ENCODE measurements at places on chromosomes 3 and 15.

GRCh38 chr15:34304613-34305012, 33.0 kb downstream of the SLC12A6 start:
- no peak for DNase-seq

DNA sequence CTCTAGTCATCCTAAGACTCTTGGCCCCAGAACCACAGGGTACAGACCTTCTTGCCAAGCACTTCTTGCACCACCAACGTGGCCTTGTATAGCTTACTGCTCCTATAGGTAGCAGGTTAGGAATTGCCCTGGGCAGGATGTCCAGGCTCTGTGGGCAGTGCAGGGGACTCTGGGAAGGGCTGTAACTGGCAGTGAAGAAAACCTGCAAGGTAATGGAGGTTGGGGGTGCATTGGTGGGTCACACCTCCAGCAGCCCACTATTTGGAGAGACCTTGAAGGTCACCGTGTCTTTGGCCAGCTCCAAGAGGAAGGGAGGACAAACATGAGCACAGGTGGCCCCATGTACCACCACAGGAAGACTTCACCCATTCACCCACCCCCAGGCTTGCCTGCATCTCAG, 21.3 kb upstream of the XYLB start:
- no peak for DNase-seq

DNA sequence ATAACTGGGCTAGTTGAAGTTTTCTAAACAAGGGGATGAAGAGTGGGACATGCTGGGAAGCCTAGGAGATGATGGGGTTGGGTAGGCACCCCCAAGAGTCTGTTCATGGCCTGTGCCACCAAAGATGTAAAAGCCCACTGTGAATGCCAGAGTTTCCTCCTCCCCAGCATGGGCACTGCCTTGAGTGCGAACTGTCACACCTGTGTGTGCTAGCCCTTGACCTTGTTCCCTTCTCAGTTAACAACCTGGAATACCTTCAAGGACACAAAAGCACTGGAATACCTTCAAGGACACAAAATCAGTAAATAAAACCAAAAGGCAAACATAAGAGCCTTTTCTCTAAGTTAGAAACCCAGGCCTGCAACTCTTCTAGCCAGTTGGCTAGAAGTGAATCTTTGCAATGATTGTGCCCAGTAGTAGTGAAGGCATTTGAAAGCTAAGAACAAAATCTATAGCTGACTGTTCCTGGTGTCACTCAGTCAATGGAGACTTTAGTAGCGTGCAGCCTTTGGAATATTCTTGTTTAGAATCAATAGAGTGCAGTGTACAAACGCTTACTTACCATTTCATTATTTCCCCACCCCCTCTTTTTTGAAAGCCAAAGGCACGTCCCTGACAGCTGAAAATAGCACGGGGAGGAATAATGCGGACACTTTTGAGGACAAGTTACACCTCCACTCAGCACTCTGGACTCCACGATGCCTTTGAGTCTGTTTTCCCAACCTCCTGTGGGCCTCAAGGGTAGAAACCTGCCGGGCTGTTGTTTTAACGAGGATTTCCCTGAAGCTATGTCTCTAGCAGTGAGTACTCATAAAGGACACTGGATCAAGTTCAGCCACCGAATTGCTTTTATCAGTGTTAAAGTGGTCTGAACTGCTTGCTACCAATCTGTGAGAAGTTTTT, 24.2 kb downstream of the PSMD6 start:
- no peak for DNase-seq

DNA sequence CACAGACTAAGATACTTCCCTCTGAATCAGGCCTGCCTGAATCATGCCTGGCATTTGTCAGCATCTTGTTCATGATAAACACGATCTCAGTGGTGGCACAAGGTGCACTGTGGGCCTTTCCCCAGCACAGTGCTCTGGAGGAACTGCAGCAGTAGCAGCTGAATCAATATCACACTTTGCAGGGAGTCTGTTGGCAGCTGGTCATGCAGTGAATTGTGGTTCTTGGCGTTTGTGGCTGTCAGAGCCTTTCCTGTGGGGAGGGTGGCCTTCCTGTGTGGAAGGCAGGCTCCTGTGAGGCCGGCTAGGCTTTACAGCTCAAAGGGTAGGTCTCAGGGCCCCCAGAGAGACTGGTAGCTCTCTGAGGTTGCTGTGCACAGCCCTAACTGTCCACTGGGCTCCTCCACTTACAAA, 54.4 kb upstream of the TLE3 start:
- no peak for DNase-seq

DNA sequence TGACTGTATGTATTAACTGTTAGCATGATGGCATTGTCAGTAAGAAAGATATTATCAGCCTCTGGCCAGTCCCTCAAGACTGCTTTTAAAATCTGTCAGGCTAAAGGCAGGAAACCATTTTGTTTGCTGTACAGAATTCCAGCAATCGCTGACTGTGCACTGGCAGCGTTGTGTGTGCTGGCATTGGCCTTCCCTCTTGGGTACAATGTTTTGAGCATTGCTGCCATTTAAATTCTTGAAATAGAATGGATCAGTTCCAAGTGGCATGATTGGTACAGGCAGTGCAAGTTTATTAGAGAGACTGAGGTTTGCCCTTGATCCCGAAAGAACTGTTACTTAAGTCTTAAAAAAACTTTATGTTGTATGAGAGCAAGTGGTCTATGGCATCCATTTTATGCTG, 788.7 kb downstream of the OTOL1 start:
- no peak for DNase-seq

DNA sequence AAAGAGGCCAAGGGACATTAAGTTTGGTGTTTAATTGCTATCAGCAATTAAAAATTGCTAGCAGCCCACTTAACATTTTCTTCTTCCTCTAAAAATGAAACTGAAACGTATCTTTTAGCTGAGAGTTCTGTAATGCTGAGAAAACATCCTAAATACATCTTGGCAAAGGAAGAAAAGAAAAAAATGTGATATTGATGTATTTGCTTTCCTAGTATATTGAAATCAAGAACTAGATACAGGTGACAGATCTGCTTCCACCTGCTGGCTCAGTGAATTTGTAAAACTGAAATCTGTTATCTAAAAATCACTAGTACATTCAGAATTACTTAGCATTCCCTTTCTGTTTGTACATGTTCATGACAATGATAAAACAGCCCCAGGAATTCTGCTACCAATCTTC, 283.2 kb downstream of the ZBTB20 start:
- no peak for DNase-seq

GRCh38 chr15:62190274-62190673, 25.2 kb upstream of the C2CD4B start:
- DNase-seq = no peak

- peak; percentile 32 for DNase-seq
Measured at GRCh38 chr3:188507244-188507720, 353.3 kb downstream of the LPP start.

DNA sequence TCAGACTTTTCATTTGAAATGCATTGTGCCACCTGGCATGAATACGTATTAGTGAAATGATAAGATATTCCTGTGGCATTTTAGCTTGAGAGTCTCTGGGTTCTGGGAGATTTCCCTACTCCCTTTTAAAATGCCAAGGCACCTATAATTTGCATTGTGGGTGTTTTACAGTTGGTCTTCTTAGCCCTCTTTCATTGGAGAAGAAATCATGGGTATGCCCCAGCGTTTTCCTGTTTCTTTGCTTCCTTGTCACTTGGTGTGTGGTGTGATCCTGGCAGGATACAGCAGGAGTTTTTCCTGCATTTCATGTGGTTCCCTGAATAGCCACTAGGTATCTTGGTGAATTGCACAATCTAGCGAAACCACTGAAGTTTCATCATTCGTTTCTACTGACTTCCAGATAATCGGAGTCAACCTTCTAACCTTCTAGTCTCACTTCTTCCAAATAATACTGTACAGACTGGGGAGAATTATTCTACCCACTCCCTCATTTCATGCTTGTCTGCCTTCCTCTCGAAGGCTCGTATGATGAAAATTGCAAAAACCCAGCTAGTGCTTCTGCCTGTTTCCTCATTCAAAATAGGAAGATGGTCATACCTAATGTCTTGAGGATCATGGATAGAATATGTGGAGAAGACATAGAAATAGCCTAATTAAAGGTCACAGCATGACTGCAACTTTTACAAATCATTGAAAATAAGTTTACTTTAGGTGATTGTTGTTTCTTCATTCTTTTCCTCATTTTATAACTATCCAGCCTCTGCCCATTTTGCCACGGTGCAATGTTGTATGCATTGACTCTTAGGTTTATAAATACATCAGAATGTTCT, 2.6 kb downstream of the BHLHE40 start:
- DNase-seq = no peak

GRCh38 chr3:120364821-120365220, 15.7 kb upstream of the LRRC58 start:
- no peak for DNase-seq

GRCh38 chr15:51658664-51659063, 22.6 kb upstream of the SCG3 start:
- DNase-seq = no peak

GRCh38 chr3:38773528-38773927, 42.5 kb downstream of the SCN10A start:
- no peak for DNase-seq

DNA sequence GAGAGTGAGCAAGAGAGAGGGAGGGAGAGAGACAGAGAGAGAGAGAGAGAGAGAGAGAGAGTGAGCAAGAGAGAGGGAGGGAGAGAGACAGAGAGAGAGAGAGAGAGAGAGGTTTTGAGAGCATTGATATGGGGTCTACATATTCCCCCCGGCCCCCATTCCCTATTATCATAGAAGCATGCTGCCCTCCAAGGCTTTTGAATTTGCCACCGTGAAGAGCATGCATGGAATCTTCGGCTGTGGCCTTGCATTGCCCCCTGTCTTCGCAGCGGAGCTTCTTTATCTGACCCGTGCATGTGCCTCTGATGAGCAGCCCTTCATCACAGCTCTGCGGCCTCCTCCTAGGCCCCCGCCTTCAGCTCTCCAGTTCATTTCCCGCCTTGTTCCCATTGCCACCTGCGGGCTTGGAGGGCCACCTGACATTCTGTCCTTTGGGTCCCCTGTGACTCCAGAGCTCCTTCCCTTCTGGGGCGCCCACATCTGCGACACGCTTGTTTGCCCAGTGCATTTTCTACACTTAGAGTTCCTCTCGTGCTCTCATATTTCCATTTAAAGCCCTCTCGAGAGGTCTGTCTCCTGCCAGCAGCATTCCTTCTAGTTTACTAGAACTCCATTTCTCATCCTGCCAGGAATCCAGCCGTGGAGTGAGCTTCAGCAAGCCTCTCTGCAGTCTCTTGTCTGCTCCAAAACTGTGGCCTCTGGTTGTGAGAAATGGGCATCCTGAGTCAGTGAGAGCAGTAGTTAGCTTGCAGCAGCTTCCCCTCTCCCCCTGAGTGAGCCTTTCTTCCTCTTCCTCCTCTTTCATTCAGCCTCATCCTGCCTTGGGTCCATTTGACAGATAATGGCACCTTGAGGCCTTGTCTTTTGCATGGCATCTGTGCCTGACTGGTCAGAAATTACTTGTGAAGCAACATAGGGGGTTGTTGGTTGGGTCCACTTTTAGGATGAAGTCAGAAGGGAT, 25.3 kb downstream of the LPP start:
- no peak for DNase-seq

DNA sequence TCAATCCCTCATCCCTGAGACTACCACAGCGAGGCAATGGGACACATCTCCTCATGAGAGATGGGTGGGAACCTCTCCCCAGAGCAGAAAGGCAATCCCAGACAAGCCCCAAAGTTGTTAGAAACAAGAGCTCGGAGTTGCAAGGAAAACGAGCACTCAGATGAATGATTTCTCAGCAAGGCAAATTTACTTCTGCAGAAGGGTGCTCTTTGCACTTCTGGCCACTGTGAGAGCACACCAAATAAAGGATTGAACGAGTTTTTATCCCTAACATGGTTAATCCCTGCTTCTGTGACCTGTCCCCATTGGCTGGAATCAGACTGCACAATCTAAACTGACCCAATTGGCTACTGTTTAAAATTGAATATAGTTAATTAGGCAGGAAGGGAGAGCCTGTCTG, 339.1 kb upstream of the POU1F1 start:
- no peak for DNase-seq

Measured in thymus (tissue), 14 donors.